Lower lobe of right lung (tissue), 2 donors: ENCODE measurements at places on chromosomes 1 and 21. TPM values are rescaled to one million over a fixed set of nuclear protein-coding genes. Genes with fewer than 3 reads are reported as not detected.

- no peak for DNase-seq
Measured at GRCh38 chr1:55612988-55613387, 397.8 kb upstream of the USP24 start.

GRCh38 chr21:29870814-29871213 lies 69.0 kb downstream of the GRIK1 start:
- no peak for DNase-seq

DNA sequence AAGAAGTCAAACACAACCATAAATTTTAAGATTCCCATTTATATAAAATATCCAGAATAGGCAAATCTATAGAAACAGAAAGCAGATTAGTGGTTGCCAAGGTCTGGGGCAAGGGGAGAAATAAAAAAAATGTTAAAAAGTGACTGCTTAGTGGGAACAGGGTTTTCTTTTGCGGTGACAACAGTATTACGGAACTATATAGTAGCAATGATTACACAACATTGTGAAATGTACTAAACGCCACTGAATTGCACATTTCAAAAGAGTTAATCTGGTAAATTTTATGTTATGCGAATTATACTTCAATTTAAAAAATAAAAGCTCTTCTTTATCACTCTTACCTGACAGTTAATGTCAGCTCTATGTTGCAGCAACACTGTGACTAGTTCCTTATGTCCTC lies 105.2 kb downstream of the ACBD6 start:
- no peak for DNase-seq

DNA sequence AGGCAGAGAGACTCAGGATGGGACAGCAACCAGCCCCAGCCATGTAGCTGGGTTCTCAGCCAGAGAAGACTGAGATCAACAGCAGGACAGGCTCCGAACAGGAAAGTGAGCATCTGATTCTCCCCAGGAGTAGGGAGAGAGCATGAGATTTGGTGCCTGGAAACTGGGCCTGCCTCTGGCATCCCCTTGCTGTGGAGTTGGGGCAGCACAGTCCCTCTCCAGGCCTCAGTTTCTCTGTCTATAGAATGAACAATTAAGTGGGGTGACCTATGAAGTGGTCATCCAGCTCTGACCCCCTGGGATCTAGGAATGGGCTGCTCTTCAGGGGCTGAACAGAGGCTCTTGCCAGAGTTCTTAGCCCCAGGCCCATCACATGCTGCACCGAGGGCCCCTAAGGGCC lies 55.6 kb downstream of the KLHDC7A start:
- no peak for DNase-seq

GRCh38 chr1:194081444-194081843 lies 895.0 kb upstream of the B3GALT2 start:
- no peak for DNase-seq

The GPN2 gene
- 25.9 TPM for total RNA-seq

The S100A3 gene
- total RNA-seq = 4.5 TPM

The XCL1 gene
- 1.2 TPM for total RNA-seq
